ENCODE measurements at places on chromosomes 4 and X.
A peak's percentile ranks its signal among the peaks of the same experiment; 100 is the strongest.

DNA sequence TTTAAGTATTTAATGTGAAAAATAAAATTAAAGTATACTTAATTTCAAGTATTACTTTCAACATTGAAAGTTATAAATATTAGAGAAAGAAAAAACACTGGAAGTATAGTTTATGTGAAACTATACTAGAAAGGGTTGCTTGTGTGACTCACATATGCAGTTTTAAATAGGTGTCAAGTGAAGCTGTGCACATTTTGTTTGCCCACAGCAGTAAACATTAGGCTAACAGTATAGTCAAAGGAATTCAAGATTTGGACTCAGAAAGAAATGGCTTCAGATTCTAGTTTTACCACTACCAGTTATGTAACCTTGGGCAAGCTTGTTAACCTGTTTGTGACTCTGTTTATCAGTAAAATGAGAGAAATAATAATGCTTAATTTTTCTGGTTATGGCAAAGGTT, 148.2 kb downstream of the FAM47B start:
- H3K27ac ChIP-seq: no peak overlapping the region
- no peak overlapping the region for H3K4me3 ChIP-seq
- no peak for DNase-seq
- no peaks in the 10 kb centered on the region for H3K36me3 ChIP-seq
- no peaks in the 10 kb centered on the region for H3K27me3 ChIP-seq

GRCh38 chrX:131588995-131589394, 45.1 kb downstream of the OR13H1 start:
- H3K36me3 ChIP-seq: no peaks in the 10 kb centered on the region
- H3K27ac ChIP-seq: no peak overlapping the region
- H3K4me3 ChIP-seq: no peak overlapping the region

DNA sequence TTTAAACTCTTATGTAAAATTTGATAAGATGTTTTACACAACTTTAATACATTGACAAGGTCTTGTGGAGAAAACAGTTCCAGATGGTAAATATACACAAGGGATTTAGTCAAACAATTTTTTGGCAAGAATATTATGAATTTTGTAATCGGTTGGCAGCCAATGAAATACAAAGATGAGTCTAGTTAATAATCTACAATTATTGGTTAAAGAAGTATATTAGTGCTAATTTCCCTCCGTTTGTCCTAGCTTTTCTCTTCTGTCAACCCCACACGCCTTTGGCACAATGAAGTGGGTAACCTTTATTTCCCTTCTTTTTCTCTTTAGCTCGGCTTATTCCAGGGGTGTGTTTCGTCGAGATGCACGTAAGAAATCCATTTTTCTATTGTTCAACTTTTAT, at the start of gene ALB:
Gene ALB (plus strand): TSS at position 246 of the 400 bp plus-strand sequence. CDS start 41 bp downstream, at position 287.
- H3K36me3 ChIP-seq: no peaks in the 10 kb centered on the region
- DNase-seq: no peak
- no peaks in the 10 kb centered on the region for H3K4me1 ChIP-seq
- no peak within 1 kb of the TSS for H3K27ac ChIP-seq

DNA sequence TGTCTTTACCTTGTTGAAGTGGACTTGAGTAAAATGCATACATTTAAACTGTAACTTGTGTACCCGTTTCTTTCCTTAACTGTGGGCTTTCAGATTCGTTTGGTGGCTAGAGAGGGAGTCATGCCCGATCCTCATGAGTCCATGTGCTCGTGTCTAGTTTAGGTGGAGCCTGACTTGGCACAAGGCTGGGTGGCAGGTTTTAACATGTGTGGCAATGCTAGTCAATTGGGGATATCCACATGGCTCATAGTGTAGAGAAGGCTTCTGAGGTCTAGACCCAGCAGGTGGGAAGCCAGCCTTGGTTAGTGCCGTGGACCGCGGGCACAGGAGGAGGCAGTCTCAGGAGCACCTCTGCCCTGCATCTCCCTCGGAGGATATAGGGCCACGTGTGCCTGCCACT, 48.5 kb upstream of the CLCN4 start:
- H3K27ac ChIP-seq: peak overlapping the region; percentile 48
- H3K27me3 ChIP-seq: no peaks in the 10 kb centered on the region
- peaks cover 61% of the 10 kb centered on the region for H3K4me1 ChIP-seq

DNA sequence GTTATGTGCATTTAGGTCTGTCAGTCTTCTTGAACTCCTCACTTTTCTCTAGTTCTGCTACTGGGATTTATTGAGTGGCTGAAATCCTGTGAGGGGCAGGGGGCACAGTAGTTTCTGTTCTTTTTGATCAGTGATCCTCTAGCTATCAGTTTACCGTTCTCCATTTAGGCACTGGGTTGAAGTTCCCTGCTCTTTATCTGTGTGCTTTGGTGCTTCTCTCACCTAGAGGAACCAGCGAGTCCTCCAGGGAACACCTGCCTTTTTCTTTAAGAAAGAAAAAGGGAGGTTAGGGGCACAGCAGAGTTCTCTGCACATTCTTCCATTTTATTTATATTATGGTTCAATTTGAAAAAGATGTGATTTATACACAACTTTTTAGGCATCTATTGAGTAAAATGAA, 503.0 kb upstream of the AGA start:
- H3K27me3 ChIP-seq: no peaks in the 10 kb centered on the region
- no peak overlapping the region for H3K27ac ChIP-seq
- DNase-seq: no peak
- H3K36me3 ChIP-seq: no peaks in the 10 kb centered on the region
- H3K4me3 ChIP-seq: no peak overlapping the region

GRCh38 chr4:40471923-40472322, 136.8 kb downstream of the CHRNA9 start:
- no peaks in the 10 kb centered on the region for H3K36me3 ChIP-seq
- no peak overlapping the region for H3K4me3 ChIP-seq
- no peaks in the 10 kb centered on the region for H3K27me3 ChIP-seq
- no peaks in the 10 kb centered on the region for H3K4me1 ChIP-seq

DNA sequence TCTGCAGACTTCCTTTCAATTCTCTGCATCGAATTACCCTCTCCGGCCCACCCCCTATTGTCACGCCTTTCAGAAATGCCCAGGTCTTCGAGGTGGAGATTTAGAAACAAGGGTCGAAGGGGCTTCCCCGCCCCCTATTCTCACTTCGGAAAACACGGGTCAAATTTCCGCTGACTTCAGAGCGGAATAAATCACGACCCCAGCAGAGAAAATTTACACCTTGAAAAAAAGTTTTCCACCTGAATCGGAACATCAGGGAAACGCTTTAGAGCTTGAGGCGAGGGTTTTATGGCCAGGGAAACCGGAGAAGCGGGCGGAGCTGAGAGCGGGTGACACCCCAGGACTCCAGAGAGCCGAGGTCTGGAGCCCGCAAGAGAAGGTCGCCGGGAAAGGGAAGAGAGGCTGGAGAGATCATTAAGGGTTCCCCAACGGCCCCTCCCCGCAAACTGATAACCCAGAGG, 1.6 kb downstream of the SHISA3 start:
- no peak overlapping the region for H3K27ac ChIP-seq
- peaks cover 41% of the 10 kb centered on the region for H3K27me3 ChIP-seq
- H3K36me3 ChIP-seq: no peaks in the 10 kb centered on the region
- peaks cover 24% of the 10 kb centered on the region for H3K4me1 ChIP-seq
- no peak for DNase-seq

GRCh38 chr4:72446353-72447055, 122.5 kb downstream of the ADAMTS3 start:
- no peak for DNase-seq
- H3K36me3 ChIP-seq: no peaks in the 10 kb centered on the region
- no peak overlapping the region for H3K27ac ChIP-seq
- no peaks in the 10 kb centered on the region for H3K4me1 ChIP-seq

DNA sequence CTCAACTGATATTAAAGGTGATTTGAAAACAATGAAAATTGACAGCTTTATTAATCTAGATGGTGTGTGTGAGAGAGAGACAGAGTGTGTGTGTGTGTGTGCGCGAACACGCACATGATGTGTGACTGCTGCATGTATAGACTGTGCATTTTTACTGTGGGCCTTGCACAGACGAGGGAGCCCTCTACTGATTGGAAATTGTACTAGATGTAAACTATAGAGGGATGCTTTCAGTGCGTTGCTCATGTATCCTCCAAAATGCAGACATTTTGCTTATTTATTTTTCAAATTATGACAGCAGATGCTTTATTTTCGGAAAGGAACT, 168.4 kb upstream of the GK2 start:
- no peak for DNase-seq
- no peaks in the 10 kb centered on the region for H3K4me1 ChIP-seq
- no peak overlapping the region for H3K4me3 ChIP-seq
- H3K27me3 ChIP-seq: no peaks in the 10 kb centered on the region
- no peaks in the 10 kb centered on the region for H3K36me3 ChIP-seq
- H3K27ac ChIP-seq: no peak overlapping the region

DNA sequence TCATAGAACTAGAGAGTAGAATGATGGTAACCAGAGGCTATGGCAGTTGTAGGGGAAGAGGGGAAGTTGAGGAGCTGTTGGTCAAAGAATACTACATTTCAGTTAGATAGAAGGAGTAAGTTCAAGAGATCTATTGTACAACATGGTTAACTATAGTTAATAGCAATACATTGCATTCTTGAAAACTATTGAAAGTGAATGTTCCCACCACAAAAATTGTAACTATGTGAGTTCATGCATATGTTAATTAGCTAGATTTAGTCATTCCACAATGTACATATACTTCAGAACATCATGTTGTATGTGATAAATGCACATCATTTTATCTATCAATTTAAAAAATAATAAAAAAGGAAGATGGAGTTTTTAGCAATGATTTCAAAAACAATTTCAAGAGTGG, 125.3 kb upstream of the IL15 start:
- H3K36me3 ChIP-seq: no peaks in the 10 kb centered on the region
- H3K27ac ChIP-seq: no peak overlapping the region
- no peak overlapping the region for H3K4me3 ChIP-seq

DNA sequence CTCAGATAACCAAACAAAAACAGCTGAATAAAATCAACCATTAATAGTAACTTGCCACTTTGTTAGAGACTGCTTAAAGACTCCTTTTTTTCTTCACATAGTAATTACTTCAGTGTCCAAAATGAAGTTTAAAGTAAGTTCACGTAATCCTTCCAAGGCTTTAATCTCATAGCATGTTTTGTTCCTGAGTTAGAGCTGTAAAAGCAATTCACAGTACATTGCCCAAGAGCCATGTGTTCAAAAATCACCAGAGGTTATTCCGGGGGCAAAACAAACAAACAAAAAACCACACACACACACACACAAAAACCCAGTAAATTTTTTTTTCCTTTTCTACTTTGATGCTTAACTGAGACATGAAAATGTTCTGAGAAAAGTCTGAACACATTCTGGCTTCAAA, 6.1 kb downstream of the GPR82 start:
- H3K36me3 ChIP-seq: peaks cover 3% of the 10 kb centered on the region
- DNase-seq: no peak
- no peaks in the 10 kb centered on the region for H3K4me1 ChIP-seq
- no peak overlapping the region for H3K4me3 ChIP-seq
- H3K27ac ChIP-seq: no peak overlapping the region
- H3K27me3 ChIP-seq: no peaks in the 10 kb centered on the region

DNA sequence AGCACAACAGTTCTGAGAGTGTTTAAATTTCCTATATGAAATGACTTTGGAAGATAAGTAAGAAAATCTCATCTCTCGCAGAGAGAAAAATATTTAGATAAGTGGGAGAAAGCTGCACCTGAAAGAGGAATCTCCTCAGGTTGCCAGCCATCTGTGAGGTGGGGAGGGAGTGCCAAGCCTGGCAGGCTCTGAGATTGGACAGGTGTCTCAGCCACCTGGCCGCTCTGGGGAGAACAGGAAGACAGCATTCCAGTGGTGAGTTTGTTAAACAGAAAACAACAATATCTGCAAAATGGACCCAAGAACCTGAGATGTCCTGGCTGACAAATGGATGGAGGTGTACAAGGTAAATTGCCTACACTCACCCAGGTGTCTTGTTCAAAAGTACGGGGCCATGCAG, 31.3 kb downstream of the EMCN start:
- H3K4me3 ChIP-seq: no peak overlapping the region
- DNase-seq: no peak

DNA sequence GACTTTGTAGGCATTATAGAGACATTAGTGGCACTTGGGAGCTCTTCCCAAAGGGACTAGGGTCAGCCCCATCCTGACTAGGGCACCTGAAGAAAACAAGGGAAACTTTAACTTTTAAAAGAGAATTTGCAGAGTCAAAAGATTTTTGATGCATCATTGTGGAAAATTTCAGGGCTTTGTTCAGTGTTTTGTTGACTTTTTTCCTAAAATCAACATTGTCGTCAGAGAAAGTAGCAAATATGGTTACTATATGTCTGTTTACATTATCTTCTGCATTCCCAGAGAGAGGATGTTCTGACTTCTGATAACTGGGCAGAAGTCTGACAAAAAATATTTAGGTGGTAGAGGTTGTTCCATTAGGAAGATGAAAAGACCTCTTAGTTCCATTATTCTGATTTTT, 51.9 kb downstream of the LUZP4 start:
- H3K4me1 ChIP-seq: no peaks in the 10 kb centered on the region
- no peak overlapping the region for H3K27ac ChIP-seq
- H3K4me3 ChIP-seq: no peak overlapping the region

DNA sequence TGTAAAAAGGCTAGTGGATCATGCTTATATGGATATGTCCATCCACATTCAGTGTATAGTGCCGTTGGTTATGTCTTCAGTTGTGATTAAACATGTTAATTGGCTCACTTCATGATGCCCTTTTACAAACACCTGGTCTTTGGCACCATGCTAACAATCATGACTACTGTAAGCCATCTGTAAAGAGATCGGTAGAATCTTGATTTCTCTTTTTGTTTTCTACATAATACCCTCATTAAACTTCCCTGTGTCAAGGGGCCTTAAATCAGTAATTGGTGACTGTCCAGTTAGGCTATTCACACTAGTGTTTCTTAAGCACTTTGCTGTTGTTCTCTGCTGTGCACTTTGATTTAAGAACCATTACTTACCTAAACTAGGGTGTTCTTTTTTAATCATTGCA, 475.2 kb downstream of the RPA4 start:
- H3K27me3 ChIP-seq: no peaks in the 10 kb centered on the region
- no peak overlapping the region for H3K4me3 ChIP-seq
- DNase-seq: no peak
- H3K4me1 ChIP-seq: no peaks in the 10 kb centered on the region
- no peak overlapping the region for H3K27ac ChIP-seq
- H3K36me3 ChIP-seq: no peaks in the 10 kb centered on the region

- no peaks in the 10 kb centered on the region for H3K4me1 ChIP-seq
- no peak overlapping the region for H3K27ac ChIP-seq
- H3K36me3 ChIP-seq: peaks cover 42% of the 10 kb centered on the region
Measured at GRCh38 chr4:148116264-148116663, 325.9 kb downstream of the NR3C2 start.

GRCh38 chr4:146222313-146222712, 8.0 kb downstream of the REELD1 start:
- no peak overlapping the region for H3K27ac ChIP-seq
- no peaks in the 10 kb centered on the region for H3K4me1 ChIP-seq
- H3K36me3 ChIP-seq: no peaks in the 10 kb centered on the region
- no peak overlapping the region for H3K4me3 ChIP-seq

- H3K27ac ChIP-seq: no peak overlapping the region
- no peak overlapping the region for H3K4me3 ChIP-seq
- no peaks in the 10 kb centered on the region for H3K27me3 ChIP-seq
- no peak for DNase-seq
- no peaks in the 10 kb centered on the region for H3K4me1 ChIP-seq
Measured at GRCh38 chr4:176259330-176260090, 9.5 kb downstream of the ASB5 start.
